ENCODE measurements at places on chromosomes 1 and 21.
A peak's percentile ranks its signal among the peaks of the same experiment; 100 is the strongest.

- peak; percentile 30 for DNase-seq
Measured at GRCh38 chr1:235648954-235649367, 623 bp downstream of the GNG4 start.

- no peak for DNase-seq
Measured at GRCh38 chr1:24864370-24864777, 65.7 kb downstream of the RUNX3 start.

DNA sequence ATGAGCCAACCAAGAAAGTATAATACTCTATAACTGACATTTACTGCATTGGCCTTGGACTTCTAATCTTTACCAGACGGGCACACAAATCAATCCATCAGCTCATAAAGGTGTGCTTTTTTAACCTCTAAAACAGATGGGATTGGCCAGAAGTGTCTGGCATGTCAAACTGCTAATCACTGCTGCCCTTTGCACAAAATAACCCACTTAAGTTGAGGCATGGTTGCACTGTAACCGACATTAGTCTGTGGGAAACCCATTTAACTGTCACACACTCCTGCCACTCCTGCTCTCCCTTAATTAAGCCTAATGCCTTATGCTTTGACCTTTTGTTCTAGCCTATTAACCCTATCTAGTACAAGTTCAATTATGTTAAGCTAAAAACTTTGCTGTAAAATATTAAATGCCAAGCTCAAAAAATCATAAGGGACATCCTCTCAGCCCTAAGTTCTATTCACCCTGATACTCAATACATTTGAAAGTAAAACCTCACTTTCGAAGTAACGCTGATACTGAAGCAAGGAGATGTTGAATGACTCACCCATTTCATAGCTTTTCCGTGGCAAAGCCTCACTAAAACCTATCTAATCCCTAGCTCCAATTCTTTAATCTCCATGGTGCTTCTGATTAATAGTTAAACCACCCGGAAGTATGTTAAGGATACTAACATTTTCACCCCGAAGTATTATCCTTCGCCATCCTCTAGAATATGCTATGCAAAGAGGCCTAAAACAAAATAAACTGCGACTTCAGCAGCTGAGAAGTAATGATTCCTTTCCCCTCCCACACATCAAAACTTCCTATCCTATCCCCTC lies 12.9 kb downstream of the NRIP1 start:
- DNase-seq, result peak; percentile 14

DNA sequence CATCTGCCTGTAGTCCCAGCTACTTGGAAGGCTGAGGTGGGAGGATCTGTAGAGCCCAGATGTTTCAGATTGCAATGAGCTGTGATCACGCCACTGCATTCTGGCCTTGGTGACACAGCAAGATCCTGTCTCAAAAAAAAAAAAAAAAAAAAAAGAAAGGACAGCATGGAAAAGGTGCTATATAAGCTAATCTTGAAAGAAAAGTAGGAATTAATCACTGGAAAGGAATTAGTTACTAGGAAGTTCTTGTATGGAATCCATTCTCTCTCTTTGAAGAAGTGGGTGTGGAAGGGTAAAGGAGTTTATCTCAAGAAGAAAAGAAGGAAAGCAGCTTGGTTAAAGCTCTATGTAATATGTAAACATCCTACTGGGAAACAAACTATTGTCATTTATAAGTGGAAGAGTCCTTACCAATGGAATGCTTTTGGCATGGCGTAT lies 339.2 kb downstream of the DPYD start:
- DNase-seq, result no peak

- no peak for DNase-seq
Measured at GRCh38 chr1:16605532-16606505, 7.5 kb downstream of the NBPF1 start.

- DNase-seq, result no peak
Measured at GRCh38 chr1:61616830-61617229, 108.1 kb downstream of the TM2D1 start.

DNA sequence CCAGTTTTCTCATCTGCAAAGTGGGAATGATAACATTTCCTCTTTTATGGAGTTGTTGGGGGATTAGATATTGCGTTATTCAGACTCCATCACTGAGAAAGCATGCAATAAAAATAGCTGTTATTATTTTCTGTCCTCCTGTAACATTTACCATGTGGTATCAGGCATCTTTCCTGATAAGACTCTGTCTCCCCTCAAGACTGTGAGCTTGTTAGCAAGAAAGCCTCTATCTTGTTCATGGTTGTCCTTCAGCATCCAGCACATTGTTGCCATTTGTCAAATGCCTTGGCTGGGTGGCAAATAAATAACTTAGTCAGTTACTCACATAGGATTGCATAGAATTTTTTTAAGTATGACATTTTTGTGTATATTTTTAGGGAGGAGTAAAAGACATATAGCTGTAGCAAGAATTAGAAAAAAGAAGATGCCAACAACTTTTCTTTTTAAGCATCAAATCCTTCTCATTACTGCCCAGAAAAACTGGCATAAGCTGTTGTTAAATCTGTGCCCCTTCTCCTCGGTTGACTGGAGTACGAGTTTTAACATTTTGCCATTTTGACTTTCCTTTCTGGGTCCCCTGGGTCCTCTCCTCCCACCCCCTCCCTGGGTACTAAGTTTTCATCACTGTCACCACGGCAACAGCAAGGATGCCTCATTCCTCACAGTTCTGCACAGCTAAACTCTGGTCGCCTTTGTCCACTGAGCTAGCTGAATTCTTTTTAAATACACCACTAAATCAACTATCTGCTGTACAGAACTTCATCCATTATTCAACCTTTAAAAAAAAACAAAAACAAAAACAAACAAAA lies 1.0 kb upstream of the JAM2 start:
- no peak for DNase-seq

DNA sequence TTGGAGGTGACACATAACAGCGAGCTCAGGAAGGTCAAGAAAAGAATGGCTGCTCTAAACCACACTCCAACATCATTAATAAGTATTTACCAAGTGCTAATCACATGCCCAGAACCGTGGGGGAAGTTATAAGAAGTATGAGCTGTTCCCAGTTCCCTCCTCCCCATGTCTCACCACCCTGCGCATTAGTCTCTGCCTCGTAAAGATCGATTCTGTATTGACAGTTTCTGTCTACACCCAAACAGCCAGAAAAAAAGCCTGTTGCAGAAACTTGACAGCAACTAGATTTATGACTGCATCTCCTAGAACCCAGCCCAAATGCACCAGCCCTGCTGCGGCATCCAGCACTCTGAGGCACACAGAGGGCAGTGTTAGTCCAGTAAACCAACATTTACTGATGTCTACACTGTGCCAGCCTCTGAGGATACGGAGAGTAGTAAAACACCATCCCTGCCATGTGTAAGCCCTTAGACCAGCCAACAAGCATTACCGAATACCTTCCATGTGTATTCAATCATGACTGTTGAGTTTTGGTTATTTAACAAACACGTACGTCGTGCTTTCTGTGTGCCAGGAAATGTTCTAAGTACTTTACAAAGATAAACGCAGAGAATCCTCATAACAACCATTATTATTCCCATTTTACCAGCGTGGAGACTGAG lies 63.6 kb upstream of the ZBTB40 start:
- no peak for DNase-seq

- DNase-seq, result no peak
Measured at GRCh38 chr1:232983375-232983774, 33.0 kb downstream of the NTPCR start.

- DNase-seq, result no peak
Measured at GRCh38 chr1:114093624-114094362, 59.9 kb downstream of the SYT6 start.

DNA sequence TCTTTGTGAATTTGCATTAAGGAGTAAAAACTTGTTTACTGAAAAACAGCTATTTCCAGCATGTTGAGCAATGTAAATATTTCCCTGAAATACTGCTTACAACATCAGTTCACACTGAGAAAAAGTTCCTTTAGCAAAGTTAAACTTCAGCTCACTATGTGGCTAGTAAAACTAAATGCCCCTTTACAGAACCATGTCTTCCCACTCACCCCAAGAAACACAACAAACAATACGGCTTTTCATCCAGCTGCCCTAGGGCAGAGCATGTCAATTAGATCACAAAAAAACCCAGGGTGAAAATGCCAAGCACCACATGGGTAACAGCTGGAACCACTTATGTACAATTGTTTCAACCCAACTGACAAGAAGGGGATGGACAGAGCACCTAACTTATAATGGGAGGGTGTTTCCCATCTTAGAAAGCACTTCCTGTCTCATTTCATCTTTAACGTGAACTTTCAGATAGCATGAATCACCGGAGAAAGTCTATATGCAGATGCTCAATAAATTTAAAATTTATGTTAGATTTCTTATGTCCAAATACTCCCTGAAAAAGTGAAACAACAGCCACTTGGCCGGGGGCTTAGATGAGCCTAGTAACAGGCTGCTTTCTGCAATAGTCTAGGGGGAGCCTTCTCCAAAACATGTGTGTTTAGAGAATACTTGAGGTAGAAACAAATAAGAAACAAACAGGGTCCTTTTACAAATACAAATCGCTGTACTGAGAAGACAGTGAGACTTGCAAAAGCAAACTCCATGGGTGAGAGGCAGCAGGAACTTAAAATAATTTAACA lies 6.6 kb downstream of the NID1 start:
- no peak for DNase-seq

DNA sequence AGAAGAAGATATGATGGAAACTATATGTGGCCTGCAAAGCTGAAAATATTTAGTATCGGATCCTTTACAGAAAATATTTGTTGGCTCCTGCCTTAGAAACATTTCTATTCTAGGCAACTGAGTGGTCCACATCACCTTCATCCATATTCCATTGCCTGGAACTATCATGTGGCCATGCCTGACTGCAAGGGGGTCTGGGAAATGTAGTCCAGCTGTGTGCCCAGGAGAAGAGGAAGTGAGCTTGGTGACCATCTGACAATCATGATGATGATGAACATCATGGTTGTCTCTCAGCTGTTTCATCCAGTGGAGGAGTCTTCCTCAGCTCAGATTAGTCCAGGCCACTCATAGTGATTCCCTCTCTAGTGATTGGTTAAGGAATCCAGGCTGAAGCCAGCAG lies 61.8 kb upstream of the IFNLR1 start:
- DNase-seq, result no peak

DNA sequence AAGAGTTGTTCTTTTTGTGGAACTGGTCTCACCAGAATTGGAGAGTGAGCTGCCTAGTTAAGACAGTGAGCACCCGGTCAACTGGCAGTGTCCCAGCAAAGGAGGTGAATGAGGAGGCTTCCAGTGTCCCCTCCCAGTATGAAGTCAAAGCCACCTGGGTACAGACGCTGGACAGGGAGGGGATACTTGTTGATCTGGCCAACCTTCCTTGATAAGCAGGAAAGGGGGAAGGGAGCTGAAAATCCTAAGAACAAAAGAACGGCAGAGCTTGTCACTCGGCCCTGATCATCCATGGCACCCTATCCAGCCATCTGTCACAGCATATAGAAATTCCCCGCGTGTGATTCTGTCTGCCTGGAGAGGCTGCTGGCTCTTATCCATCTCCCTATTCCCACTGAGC lies 91.5 kb downstream of the SSBP3 start:
- DNase-seq, result no peak

DNA sequence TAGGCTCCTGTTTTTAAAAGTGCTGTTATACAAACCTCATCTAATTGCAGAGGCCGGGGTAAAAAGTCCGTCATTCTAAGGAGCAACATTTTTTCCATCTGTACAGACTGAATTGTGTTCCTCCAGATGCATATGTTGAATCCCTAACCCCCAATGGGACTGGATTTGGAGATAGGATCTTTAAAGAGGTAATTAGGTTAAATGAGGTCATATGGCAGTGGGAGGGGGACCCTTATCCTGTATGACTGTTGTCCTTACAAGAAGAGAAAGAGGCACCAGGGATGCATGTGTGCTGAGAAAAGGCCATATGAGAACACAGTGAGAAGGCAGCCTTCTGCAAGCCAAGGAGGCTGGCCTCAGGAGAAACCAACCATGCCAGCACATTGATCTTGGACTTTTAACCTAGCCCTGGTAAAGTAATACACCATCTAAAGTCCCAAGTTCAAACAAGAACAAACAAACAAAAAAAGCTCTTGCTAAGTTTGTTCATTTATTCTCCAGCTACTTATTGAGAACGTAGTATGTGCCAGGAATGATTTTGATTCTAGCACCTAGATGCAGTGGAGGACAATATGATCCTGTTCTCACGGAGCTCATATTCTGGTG lies 352.4 kb downstream of the NTNG1 start:
- no peak for DNase-seq

- DNase-seq, result no peak
Measured at GRCh38 chr21:44448651-44449131, 6.6 kb upstream of the LRRC3 start.

- peak; percentile 51 for DNase-seq
Measured at GRCh38 chr1:201126832-201127754, at the start of gene ASCL5. Gene ASCL5, minus strand, starts transcription at chr1:201127184. Its CDS starts 11,812 bp downstream, at chr1:201115372.

DNA sequence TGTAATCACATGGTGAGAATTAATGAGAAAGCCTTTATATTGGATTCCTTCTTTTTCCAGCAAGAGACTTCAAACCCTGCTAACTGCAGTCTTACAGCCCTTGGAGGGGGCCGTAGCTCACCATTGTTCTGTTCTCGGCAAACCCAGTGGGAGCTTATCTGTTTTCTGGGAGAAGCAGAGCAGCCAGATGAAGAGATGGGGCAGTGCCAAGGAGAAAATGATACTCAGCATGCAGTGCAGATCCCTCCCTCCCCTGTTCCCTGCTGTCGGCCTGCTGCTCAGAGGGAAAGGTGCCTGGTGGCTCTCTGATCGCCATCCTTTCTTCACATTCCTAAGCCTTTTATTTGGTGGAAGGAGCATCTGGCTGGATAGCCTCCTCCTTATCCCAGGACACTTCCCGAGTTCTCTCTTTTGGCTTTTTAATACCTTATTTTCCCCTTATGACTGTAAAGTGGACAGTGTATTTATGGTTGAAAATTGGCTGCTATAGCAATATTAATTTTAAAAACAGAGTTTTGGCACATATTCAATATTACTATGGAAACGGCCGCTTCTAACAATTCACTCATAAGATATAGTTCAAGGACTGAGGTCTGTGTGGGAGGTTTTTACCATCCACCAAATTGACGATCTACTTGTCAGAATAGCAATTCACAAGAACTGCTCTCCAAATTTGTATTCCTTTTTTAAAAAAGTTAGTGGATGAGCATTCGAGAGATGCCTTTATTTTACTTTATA lies 203.4 kb downstream of the CRB1 start:
- no peak for DNase-seq

GRCh38 chr1:208977638-208978256 lies 605.8 kb upstream of the CAMK1G start:
- DNase-seq, result no peak

- DNase-seq, result no peak
Measured at GRCh38 chr21:24852610-24853195, 754.6 kb downstream of the MRPL39 start.

DNA sequence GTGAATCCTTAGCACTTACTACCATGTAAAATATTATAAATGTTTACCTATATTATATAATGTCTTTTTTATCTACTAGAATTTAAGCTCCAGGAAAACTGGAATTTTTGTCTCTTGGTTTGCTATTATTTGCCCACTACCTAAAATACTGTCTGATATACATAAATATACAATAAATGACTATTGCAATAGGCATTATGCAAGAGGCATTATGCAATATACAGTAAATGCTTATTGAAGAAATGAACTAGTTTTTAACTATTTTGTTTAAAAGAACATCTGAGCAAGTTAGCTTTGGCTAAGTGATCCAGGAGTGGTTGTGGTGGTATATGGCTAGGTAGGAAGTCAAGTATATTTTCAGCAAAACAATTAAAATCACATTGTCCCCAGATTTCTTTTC lies 640.2 kb upstream of the PKN2 start:
- no peak for DNase-seq

GRCh38 chr1:79532555-79532954 lies 526.0 kb upstream of the ADGRL4 start:
- no peak for DNase-seq

All from NCI-H774 (cell line).